ENCODE measurements at places on chromosomes 5 and 9.

DNA sequence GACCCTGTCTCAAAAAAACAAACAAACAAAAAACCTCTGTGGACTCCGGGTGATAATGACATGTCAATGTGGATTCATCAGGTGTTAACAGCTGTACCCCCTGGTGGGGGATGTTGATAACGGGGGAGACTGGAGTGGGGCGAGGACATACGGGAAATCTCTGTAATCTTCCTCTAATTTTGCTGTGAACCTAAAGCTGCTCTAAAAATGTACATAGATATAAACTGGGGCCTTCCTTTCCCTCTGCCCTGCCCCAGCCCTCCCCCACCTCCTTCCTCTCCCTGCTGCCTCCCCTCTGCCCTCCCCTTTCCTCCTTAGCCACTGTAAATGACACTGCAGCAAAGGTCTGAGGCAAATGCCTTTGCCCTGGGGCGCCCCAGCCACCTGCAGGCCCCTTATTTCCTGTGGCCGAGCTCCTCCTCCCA lies 1.4 kb upstream of the CEL start:
- DNase-seq, result peak; percentile 56

GRCh38 chr5:95924720-95925377 lies 36.8 kb downstream of the ELL2 start:
- no peak for DNase-seq

GRCh38 chr5:130712324-130712723 lies 452.7 kb downstream of the HINT1 start:
- no peak for DNase-seq

GRCh38 chr5:83036991-83037575 lies 40.1 kb downstream of the TMEM167A start:
- DNase-seq, result no peak

GRCh38 chr9:131650254-131650653 lies 89.6 kb downstream of the RAPGEF1 start:
- DNase-seq, result no peak

GRCh38 chr5:138448481-138449398 lies 9.9 kb downstream of the REEP2 start:
- DNase-seq, result no peak

DNA sequence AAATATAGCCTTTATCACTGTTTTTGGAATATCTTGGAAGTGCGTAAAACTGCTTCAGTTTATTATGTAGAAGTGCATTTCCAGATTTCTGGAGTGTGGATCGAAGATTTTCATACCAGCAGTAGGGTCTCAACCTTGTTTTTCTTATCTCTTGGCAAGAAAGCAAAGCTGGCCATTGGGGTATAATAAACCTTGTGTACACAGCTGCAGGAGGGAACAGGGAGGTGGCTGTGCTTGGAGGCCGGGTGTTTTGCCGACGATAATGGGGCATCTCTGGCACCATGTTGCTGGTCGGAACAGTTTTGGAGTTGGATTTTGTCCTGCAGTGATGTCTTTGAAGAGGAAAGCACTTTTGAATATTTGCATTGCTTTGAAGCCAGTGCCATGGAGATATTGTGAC lies 308.8 kb upstream of the DMRT1 start:
- DNase-seq, result no peak

DNA sequence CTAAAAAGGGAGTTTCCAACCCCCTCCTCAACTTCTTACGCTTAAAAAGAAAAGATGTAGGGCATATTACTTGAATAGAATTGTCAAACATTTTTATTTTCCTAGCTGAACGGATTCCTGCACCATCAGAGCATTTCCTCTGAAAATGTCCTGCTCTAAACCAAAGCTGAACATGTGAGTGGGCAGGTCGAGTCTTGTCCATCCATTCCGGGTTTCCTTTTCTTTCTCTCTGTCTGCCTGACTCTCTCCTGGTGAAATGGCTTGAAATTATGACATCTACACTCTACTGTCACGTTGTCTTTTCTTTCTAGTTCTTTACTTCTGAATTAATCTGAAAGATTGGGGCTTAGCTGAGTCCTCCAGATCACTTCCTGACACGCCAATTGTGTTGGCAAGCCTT lies 39.2 kb upstream of the PTPN3 start:
- DNase-seq, result no peak

All from hematopoietic multipotent progenitor cell (in vitro differentiated cells).